ENCODE measurements at places on chromosomes 6 and 20.

- peak; percentile 30 for DNase-seq
Observed at GRCh38 chr6:41736186-41736733, 852 bp upstream of the TFEB start.

DNA sequence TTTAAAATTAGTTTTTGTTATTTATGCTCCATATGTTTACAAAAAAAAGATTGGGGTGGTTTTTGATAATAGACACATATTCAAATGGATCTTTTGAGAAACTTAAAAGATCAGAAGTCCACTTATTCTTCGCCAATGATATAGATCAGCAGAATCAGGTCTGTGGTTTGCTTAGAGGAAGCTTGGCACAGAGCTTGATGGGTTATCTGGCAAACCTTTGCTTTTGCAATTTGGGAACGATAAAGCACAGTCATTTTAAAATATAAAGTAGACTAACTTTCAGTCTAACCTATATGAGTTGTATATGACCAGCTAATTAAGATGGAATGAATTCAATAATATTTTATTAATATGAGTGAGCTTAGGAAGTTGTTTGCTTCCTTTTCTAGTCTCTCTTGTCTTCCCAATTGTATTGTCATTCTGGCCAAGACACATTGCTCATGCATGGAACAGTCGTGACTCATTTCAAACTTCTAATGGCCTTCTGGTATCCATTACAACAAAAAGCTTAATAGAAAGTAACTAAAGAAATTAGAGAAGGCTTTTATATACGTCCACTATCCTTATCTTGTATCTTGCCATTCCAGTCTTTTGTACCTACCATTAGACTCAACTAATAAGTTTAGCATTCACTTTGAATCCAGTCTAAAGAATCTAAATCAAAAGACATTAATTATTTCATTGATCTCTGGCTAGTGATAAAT lies 118.7 kb downstream of the TBX18 start:
- peak; percentile 50 for DNase-seq

DNA sequence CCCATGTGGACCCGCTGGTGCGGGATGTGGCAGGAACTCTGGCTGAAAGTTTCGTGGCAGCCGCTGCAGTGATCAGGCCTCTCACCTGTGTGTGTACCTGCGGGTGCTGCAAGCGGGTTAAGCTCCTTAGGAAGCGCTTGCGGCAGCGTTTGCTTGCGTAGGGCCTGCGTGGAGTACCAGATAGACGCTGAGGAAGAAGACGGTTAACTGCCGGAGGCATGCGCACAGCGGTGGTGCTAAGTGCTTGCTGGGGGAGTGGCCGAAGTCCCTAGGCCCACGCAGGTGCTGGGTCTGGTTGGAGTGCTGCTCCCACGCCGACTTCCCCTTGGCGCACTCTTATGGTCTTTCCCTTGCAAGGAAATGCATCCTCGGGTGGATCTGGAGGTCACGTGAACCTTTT lies 23.0 kb downstream of the ZSCAN31 start:
- DNase-seq = no peak

DNA sequence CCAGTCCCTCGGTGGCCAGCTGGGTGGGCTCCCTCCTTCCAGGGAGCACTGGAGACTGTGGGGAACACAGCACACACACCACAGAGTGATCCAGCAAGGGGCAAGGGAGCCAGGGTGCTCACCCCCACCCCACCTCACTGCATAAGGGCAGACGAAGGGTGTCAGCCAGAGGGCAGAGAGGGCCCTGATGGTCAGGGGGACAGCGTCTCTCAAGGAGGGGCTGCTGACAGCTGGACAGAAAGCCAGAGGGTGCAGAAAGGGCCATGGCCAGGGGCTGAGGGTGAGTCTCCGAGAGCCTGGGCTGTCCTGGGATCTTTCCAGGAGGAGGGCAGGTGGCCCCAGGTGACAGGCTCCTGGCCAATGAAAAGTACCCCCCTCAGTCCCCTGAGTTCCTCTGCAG lies 73.4 kb upstream of the PMEPA1 start:
- no peak for DNase-seq

- DNase-seq = no peak
Observed at GRCh38 chr20:11214256-11214840, 540.5 kb upstream of the JAG1 start.

GRCh38 chr6:131532580-131533039 lies 40.4 kb upstream of the ARG1 start:
- no peak for DNase-seq

DNA sequence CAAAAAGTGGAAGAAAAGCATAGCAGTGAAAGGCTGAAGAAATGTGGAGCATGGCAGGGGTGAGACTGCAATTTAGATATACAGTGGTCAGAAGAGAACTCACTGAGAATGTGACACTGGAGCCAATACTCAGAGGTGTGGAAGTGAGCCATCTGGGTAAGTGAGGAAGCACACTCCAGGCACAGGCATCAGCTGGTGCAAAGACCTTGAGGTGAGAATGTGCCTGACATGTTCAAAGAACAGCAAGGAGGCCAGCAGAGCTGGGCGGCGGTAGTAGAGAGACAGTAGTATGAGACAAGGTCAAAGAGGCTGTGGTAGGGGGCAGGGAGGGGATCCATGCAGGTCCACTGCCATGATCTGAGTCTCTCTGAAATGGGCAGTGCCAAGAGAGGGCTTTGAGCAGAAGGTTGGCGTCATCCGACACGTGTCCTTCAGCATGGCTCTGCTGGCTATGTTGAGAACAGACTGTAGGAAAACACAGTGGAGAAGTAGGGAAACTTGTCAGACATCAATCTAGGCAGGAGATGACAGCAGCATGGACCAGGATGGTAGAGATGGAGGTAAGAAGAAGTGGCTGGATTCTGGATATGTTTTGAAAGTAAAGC lies 84.4 kb downstream of the PLCG1 start:
- no peak for DNase-seq

DNA sequence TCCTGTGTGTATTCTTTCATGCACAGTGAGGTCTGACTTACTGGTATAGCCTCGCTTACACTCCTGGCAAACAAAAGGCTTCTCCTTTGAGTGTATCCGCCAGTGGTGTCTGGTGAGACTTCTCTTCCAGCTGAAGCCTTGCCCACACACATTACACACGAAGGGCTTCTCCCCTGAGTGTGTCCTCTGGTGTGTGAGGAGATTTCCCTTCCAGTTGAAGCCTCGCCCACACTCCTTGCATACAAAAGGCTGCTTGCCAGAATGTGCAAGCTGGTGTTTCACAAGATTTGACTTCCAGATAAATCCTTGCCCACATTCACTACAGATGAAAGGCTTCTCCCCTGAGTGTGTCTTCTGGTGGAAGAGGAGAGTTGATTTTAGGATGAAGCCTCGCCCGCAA lies 21.5 kb downstream of the ZNF337 start:
- peak; percentile 11 for DNase-seq

Data from amniotic epithelial cell (primary cell).